ENCODE measurements at places on chromosomes 12 and 14.

DNA sequence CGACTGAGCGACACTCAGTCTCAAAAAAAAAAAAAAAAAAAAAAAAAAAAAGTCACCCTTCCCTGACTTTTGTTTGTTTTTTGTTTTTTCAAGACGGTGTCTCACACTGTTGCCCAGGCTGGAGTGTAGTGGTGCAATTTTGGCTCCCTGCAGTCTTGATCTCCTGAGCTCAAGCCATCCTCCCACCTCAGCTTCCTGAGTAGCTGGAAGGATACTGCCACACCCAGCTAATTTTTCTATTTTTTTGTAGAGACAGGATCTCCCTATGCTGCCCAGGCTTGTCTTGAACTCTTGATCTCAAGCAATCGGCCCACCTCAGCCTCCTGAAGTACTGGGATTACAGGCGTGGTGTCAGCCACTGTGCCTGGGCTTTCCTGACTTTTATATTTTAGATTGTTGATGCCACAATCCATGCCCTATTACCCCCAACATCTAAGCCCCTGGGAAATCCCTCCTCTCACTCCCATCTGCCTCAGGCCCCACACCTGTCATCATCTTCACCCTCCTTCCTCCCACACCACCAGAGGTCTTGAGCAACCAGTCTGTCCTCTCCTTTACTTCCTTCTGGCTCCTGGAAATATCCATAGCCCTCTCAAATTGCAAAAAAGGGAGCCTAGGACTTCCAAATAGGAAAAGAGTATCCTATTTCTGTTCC lies 7.8 kb downstream of the IKZF4 start:
- no peak for DNase-seq

- DNase-seq: no peak
Measured at GRCh38 chr12:116456330-116457082, 102.7 kb upstream of the MAP1LC3B2 start.

DNA sequence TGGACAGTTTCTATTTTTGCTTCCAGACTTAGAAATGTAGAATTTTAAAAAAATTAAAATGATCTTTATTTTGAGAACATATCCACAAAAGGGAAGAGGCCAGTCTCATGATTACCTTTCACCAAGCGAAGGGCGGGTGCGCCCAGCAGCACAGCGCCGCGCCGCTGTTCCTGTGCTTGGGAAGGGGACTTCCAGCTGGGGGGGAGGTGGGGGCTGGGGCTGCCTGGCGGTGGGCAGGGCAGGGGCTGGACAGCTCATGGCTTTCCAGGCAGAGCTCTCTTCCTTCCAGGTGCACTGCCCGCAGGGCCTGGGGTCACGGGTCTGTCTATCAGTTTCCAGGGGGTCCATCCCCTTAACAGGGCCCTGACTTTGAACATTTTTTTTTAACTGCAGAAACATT lies 199.9 kb downstream of the TTC7B start:
- DNase-seq: no peak

DNA sequence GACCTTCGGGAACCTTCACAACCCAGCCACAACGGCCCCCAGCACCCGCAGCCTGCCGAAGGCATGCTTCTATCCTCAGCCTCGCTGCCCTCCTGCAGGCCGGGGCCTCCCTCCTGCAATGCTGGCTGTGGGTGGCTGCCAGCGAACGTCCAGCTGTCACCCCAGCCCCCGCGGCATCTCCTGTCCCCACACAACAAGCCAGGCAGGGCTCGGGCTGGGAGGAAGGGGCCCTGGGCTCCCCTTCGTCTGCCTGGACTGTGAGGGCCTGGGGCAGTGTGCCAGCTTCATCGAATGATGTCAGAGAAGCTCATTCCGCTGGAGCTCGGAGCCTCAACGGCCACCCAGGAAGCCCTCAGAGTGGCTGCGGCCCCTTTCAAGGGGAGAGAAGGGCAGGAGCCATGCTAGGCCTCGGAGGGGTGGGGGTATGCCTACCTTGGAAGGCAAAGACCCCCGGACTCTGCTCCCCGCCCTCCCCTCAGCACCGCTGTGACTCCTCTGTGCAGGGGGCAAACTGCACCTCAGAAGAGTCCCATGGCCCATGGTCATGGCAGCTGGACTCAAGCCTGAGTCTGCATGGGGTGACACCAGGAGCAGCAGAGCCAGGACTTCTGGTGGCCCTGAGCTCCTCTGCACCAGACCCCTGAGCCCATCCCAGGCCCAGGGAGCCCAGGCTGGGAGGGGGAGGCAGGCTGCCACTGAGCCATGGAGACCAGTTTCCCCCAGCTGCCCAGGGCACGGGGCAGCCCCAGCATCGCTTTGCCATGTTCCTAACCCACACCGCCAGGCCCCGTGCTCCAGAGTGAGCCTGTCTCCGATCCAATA lies 24.7 kb upstream of the C14orf180 start:
- DNase-seq: no peak

DNA sequence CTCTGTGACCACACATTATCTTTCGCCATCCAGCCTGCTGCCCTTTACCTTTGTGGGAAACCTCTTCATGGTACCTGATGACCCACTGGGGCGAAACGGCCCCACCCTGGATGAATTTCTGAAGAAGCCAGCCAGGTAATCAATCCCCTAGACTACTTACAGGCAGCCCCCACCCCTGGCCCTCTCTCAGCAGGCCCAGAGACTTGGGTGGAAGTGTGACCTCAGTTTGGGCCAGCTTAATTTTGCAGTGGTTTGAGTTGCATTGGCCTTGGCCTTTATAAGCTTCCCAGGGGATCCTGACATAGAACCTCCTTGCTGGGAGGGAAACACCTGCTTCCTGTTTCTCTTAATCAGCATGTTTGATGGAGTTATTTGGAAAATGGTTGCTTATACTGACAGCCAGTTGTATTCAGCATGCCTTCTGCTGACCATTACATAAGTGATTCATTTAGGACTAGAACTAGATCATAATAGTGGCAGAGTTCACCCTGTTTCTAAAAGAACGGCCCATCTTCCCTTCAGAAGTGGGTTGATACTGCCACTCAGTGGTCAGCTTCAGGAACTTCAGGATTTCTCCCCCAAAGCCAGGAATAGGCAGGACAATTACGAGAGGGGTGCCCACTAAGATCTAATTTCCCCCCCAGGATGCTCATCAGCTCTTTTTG lies 6.1 kb downstream of the SDR39U1 start:
- peak; percentile 69 for DNase-seq

DNA sequence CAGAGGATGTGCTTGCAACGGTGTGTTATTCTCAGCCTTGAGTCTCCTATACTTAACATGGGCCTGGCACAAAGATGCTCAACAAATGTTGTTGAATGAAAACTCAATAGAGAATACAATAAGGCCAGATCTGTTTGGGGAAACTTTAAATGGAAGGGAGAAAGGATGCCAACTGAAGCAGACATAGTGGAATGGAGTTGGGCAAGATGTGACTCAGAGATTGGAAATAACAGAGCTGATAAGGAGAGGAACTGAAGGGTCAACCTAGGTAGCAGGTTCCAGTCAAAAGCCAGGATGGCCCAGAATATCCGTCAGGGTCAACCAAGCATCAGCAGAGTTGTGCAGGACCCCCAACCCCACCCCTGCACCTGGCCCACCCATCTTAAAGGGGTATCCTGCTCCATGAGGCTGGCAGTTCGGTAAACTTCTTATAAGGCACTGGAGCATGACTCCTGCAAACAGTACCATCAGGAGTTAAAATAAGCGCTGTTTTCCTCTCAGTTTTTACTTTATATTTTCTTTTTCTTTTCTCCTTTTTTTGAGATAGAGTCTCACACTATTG lies 1.1 kb upstream of the BCDIN3D start:
- DNase-seq: no peak

- no peak for DNase-seq
Measured at GRCh38 chr12:18457362-18457761, 196.0 kb downstream of the PIK3C2G start.
